Activated CD8-positive, alpha-beta memory T cell treated with anti-CD3 and anti-CD28 coated beads, Interleukin-2, amount 10 ng/mL, durations not matched to agents 7 days and 5 days (primary cell): ENCODE measurements at places on chromosomes 2 and 18.

DNA sequence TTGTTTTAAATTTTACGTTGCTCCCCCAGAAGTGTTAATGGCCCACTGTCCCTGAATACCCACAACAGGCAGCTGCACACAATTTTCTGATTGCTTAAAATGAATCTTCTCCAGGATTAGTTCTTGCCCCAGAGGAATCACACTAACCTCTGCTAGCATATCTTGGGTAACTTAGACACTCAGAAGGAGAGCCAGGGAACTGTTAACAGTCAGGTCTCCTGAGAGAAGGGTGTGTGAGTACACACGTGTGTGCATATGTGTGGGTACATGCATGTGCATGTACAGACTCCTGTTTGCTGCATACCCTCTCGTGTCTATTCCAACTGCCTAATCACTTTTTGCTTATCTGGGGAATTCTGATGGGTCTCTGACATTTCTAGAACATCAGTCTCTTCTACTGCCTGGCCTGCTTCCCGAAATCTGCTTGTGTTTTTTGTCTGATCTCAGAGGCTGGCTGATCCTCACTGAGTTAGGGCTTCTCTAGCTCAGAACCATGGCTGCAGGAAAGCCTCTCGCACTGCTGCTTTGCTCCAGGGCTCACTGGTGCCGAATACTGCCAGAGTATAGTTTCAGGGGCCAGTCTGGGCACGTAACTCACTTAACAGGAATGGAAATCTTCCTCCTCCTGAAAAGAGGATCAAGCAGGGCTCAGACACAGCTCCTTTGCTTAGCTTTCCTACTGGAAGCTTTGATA, 62.8 kb downstream of the PRELID3A start:
- no peak for DNase-seq

- DNase-seq, result no peak
Measured at GRCh38 chr2:215461836-215462532, 26.1 kb upstream of the FN1 start.

DNA sequence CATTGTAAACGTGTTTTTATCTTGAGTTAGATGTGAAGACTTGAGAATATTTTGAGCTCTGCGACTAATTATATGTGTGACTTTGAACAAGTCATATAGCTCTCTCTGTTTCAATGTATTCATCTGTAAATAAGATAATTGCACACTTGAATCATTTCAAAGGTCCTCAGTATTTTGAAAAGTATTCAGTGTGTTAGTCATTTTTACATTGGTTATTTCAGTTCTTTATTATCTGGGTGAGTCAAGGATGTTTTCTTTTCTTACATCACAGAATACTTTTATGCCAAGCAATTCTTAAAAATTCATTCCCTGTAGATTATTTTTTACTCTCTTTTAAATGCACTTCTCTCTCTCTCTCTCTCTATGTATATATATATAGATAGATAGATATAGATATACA, 1098.0 kb upstream of the ZEB2 start:
- DNase-seq, result no peak

DNA sequence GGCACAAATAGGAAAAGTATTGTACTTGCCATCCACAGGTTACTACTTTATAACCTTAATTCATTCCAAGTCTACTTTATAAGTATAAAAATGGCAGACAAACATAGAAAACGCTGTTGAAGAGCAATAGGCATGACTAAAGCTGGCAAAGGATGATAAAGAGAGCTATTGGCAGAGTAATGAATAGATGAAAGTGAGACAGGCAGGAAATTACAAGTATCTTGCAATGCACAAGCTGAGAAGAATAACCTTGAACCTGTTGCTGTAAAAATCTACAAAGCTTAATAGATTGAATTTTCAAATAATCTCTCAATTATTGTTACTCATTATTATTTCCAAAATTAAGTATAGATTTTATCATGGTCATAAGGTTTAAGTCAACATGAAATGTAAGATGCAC, 8.8 kb downstream of the PELI1 start:
- DNase-seq, result no peak

GRCh38 chr2:169038338-169038757, 7.2 kb upstream of the ABCB11 start:
- no peak for DNase-seq

DNA sequence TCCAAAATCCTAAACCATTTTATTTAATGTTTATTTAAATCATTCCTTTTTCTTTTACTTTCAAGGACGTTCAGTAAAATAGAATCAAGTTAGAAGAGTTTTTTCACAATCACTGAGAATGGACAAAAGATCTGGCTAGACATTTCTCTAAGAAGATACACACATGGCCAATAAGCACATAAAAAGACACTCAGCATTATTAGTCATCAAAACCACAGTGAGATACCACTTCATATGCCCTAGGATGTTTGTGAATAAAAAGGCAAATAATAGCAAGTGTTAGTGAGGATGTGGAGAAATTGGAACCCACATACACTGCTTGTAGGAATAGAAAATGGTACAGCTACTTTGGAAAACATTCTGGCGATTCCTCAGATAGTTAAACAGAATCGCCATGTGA, 76.1 kb downstream of the RHBDD1 start:
- DNase-seq, result no peak

- DNase-seq, result no peak
Measured at GRCh38 chr2:31241625-31242270, 7.8 kb downstream of the EHD3 start.

DNA sequence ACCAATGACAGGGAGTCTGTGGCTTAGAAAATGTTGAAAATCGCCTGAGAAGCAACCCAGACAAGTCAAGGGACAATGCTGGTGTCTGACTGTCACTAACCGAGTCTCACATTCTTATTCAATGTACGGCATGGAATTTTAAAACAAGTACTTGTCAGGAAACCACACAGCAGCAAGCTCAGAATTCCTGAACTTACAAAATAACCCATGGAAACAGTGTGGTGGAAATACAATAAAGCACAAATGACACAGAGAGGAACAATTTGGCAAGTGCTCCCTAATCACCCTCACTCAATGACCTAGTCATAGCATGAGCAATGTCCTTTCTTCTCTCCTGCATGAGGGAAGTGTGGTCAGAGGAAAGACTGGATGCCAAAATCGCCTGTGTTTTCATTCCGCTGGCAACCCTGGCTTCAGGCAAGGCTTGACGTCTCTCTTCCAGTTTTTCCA, 154.0 kb downstream of the SATB2 start:
- DNase-seq, result no peak
